ENCODE measurements at places on chromosomes 3 and 15.

DNA sequence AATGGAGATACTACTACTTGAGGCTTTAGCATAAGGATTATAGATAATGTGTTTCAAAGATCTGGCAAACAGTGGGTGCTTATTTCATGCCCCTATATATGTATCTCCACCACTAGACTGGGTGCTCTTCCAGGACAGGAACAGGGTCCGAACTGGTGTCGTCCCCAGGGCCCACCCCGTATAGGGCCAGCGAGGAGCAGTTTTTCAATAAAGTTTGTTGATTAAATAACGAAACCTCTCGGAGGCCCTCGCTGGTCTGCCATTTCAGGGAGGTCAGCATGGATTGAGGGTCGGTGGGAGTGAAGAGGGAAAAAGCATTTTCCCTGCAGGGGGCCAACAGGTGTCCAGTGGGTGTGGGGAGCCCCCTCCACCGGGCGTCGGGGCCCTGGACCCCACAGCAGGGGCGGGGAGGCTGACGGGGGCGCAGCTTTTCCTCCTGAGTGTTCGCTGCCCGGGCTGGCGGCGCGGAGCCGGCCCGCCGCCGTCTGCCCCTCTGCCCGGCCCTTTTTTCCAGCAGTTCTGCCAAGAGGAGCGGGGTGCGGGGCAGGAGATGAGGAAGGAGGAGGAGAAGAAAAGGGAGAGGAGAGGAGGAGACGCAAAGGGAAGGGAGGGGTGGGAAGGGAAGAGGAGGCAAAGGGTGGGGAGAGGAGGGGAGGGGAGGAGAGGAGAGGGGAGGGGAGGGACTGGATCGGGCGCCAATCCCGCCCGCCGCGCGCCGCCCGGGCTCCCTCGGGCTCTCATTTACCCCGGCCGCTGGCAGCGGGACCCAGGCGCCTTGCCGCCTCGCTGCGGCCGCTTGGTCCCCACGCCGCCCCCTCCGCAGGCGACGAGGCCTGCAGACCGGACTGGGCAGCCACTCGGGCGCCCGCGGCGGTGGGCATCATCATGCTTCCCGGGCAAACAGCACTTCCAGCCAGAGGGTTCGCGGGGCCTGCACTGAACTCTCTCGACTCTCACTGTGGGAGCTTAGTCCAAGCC is 66.3 kb downstream of the ISG20 start:
- peak; percentile 39 for DNase-seq

DNA sequence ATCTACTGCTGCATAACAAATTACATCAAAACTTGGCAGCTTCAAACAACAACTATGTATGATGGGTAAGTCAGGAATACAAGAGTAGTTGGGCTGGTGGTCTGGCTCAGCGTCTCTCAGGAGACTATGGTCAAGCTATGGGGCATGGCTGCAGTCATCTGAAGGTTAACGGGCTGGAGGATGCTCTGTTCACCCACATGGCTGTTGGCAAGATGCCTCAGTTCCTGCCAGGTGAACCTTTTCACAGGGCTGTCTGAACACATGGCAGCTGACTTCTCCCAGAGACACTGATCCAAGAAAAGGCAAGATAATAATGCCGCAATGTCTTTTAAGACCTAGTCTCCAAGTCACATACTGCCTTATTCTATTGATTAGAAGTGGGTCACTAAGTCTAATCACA is 63.7 kb downstream of the GPR176 start:
- DNase-seq, result no peak

DNA sequence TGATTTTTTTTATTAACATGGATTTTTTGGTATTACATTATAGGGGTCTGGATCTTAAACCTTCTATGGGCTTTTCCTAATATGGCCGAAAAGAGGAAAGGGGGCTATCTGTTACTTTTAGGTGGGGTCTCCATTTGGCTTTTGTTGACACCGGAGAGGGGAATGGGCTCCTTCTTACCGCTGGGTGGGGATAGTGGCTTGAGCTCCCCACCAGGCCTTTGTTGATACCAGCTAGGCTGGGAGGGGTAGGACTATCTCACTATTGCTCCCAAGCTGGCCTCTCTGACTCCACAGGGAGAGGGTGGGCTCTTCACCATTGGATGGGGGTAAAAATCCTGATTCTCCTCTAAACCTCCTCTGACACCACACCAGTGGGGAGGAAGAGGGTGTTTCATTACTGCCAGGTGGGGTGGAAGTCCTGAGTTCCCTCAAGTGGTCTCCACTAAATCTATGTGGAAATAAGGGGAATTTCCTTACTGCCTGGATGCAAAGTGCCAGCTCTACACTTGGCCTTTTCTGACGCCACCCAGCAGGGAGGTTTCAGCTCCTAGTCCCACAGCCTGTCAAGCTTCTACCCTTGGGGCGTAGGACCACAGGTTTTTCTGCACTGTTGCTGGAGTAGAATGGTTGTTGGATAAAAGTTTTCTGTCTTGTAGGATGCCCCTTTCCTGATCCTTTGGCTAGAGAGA is 572.3 kb downstream of the MAGI1 start:
- DNase-seq, result no peak

- no peak for DNase-seq
Observed at GRCh38 chr3:81760215-81760614, 1.2 kb downstream of the GBE1 start.

DNA sequence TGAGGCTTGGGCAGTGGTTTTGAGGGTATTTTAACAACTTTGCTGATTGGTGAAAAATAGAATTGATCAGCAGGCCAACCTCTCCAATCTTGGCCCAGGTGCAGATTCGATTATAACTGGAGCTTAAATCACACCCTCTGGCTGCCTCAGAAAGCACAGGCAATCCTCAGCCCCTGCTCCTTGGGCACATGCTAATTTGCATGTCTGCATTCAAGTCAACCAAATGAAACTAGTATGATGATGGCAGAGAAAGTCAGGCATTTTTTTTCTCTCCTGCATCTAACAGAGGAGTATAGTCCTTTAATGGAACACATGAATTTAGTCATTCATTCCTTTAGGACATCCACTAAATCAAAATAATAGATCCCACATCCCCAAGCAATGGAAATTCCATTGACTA is 16.8 kb upstream of the NMNAT3 start:
- DNase-seq, result no peak

GRCh38 chr15:29312387-29312786 is 42.8 kb upstream of the NSMCE3 start:
- DNase-seq, result no peak

- DNase-seq, result no peak
Observed at GRCh38 chr3:71389911-71390573, 193.5 kb downstream of the FOXP1 start.

GRCh38 chr3:186165331-186165730 is 56.4 kb upstream of the ETV5 start:
- DNase-seq, result no peak

DNA sequence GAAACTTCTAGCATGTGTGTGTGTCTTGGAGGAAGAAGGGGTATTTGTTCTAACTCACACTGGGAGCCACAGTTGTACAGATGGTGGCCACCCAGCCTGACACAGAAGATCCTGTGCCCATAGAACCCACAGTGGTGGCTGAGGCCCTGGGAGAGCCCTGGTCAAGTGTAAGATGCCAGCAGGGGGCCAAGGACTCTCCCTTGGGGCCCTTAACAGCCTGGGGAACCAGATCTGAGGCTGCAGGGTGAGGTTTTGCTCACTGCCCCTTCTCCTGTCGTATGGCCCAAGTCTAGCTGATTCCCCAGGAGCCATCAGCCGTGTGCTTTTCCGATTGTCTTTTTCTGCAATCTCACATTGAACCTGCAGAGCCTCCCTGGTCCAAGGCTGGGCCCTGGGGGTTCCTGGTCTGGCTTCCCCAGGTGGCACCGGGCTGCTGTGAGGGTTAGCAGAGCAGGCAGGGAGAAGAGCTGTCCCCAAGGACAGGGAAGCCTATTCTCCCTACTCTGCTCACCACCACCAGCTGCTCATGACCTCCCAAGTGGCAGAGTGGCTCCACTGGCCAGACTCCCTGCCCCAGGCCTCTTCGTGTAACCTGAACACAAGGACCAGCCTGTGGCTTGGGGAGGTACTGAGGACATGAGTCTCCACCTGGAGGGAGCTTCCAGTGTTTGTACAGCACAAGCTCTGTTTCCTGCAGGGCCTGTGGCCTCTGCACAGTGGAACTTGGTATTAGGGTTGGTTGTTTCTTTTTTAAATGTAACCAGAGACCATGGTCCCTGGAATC is 51.9 kb downstream of the CA12 start:
- DNase-seq, result peak; percentile 20

- no peak for DNase-seq
Observed at GRCh38 chr15:78060232-78060631, 17.3 kb downstream of the TBC1D2B start.

DNA sequence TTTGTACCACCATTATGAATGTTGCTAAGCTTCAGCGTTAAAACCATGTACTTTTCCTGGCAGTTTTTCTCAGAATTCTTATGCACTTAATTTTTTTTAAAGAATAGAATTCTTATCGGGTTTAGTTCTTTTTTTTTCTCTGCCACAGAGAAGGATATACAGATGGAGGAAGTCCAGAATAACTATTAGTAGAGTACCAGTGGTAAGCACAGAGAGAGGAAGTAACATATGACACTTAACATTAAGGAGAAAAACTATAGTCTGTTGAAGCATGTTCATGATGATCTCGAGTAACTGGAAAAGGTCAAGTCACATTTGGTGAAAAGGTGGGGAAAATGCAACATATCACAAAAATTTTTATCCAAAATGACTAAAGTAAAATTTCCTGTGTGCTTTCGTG is 68.9 kb downstream of the RNF13 start:
- DNase-seq, result no peak

DNA sequence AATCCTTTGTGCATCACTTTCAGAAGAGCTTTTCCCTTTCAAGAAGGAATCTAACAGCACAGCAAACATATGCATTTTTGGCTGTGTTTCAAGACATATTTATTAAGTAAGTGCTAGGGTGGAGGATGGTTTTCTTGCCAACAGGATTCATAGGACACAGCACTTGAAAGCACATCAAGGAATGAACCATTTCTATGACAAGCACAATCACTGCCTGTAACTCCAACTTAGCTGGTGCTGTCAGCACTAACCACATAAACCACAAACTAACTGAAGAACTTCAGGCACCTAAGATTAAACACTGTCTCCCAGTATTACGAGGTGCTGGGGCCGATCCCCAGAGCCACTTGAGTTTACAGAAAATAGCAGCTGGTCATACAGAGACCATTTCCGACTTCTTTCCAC is 35.4 kb upstream of the SPRED1 start:
- no peak for DNase-seq

DNA sequence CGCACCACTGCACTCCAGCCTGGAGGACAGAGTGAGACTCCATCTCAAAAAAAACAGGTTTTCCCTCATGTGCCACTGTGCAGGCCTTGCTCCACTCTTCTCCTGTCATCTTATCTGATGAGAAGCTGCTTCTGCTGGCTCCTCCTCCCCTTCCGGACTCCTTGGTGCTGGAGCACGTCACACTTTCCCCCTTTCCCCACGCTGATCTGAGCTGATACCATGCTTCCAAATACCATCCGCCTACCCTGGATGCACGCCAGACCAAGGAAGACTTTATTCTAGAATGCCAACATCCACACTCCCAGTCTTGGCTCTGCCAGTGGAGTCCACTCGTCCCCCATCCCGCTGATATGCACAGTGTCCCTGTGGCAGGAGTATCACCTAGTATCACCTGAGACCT is 31.3 kb downstream of the HOMER2 start:
- no peak for DNase-seq

DNA sequence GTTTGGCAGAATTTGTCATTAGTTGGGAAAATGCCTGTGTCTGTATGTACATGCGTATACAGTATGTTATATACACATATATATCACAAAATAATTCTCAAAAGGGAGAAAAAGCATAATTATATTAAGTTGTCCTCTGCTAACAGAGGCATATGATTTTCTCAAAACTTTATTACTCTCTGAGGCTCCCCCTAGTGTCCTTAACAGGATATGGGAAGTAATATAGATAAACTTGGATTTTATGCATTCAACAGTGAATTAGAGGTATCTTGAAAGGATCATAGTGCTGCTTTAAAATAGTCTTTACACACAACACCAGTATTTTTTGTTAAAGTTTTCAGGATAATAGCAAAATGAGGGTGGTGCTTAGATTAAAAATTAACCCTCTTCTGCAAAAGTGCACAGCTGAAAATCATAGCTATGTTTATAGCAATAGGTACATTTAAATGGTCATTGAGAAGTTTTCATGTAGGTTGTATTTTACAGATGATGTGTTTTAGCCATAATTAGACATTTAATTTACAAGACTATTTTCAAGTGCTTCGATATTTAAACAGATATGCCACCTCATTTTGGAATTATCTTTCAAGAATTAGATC is 454.0 kb upstream of the ROBO2 start:
- peak; percentile 26 for DNase-seq

GRCh38 chr3:88433568-88433967 is 283.8 kb downstream of the C3orf38 start:
- DNase-seq, result no peak

GRCh38 chr3:76365275-76365674 is 579.9 kb upstream of the ZNF717 start:
- no peak for DNase-seq

DNA sequence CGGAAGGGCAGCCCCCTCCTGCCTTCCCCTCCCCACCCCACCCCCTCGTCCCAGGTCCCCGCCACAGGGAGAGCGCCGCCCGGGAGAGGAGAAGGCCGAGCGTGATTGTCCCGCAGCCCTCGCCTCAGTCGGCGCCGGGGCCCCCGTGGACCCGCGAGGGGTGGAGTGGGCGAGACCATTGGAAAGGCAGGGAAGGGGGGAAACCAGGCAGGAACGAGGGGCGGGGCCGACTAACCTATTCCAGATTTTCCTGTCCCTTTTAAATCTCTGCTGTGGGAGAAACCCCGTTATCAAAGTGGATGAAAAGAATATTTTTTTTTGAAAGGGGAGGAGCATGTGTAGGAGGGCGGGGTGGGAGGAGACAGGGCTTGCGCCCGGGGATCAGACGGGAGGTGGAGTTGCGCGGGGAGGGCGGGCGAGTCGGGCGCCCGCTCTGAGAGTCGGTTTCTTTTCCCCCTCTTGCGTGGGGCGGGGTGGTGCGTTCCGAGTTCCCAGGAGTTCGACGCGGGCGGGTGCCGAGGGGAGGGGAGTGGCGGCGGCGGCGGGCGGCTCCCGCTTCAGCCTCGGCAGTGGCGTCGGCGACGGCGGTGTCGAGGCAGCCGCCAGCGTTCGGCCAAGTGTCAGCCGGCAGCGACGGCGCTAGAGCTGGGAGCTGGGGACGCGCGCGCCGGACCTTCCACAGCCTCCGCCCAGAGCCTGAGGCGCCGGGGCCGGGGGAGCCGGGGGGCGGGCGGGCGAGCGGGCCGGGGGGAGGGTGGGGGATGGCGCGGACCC is at the start of gene NECTIN3:
Gene NECTIN3, plus strand, starts transcription at position 560 of the 774 bp plus-strand sequence. Its CDS starts 202 bp downstream, at position 762.
- DNase-seq, result peak; percentile 90

GRCh38 chr15:62545467-62546227 is 380.6 kb upstream of the C2CD4B start:
- DNase-seq, result no peak

- DNase-seq, result no peak
Observed at GRCh38 chr3:185341616-185342458, 21.1 kb upstream of the MAP3K13 start.

GRCh38 chr3:127090218-127091160 is 102.4 kb upstream of the PRR23E start:
- DNase-seq, result no peak

- DNase-seq, result no peak
Observed at GRCh38 chr3:74651292-74651691, 36.8 kb upstream of the CNTN3 start.

Data from NCI-H146 (cell line).